ENCODE measurements at places on chromosomes 16 and 17. TPM values are rescaled to one million over a fixed set of nuclear protein-coding genes. Genes with fewer than 3 reads are reported as not detected.

The KRT31 gene
- total RNA-seq = not detected

- DNase-seq = no peak
Measured at GRCh38 chr16:73013974-73014373, 34.0 kb downstream of the ZFHX3 start.

DNA sequence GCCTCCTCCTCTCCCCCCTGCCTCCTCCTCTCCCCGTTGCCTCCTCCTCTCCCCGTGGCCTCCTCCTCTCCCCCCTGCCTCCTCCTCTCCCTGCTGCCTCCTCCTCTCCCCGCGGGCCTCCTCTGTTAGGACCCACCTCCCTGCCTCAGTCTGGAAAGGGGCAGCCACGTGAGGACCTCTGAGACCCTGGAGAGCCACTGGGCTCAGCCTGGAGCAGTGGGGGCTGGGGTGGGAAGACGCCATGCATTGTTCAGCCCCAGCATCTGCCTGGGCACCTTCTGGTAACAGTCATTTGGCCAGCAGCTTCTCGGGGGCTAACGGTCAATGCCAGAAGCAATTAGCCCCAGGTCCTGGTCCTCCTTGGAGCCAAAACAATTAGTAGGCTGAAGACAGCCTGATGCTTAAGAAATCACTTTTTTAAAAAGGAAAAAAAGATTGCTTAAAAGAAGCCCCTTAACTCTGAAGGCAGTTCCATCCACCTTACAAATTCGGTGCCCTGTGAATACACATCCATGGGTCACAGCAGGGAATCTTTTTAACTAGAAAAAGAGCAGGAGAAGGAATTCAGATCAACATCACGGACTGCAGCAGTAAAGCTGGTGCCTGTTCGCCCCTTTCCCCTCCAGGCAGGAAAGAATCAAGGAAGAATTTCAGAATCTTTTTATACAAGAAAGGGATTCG is 29.8 kb downstream of the NXN start:
- no peak for DNase-seq

DNA sequence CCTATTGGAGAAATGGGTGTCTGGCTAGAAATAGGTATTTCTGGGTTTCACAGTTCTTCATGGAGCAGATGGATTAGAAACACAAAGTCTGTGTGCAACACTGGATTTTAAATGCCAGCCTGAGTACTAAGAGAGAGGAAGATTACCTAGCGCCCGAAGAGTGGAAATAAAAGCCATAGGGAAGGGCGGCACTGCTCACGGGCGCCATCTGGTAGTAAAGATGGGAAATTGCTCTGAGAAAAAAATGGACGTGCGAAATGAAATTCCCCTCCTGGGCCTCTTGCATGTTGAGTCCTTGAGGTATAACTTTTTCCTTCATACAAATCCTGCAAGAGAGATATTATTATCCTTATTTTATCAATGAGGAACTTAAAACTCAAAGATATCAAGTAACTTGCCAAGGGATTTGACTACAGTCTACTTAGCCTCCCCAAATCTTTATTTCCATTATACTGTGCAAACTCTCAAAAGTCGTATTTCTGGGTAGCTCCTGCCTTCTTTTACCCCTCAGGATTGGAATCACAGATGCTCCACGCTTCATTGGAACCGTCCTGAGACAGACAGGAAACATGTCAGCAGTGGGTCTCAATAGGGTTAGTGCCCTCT is 72.8 kb downstream of the MMD start:
- no peak for DNase-seq

The C17orf75 gene
- total RNA-seq = 9.1 TPM

- no peak for DNase-seq
Measured at GRCh38 chr16:24580665-24581064, 41.3 kb downstream of the RBBP6 start.

DNA sequence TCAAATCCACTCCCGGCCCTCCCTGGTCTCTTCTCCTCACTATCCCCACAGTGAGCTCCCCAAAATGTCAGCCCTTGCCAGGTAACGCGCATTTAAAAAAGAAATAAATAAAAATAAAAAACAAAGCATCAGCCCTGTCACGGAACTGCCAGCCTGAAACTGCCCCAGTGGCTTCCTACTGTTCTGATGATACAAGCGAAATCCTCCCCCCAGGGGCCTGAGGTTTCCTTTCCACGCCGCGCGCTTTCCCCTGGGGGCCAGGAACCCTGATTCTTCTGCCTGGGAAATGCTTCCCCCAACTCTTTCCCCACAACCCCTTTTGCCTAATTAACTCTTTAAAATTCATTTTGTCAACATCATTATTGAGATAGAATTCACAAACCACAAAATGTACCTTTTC is 12.2 kb upstream of the RPH3AL start:
- DNase-seq = no peak

The PIRT gene
- total RNA-seq = 0.42 TPM

GRCh38 chr17:19833914-19834313 is 33.8 kb downstream of the ULK2 start:
- no peak for DNase-seq

DNA sequence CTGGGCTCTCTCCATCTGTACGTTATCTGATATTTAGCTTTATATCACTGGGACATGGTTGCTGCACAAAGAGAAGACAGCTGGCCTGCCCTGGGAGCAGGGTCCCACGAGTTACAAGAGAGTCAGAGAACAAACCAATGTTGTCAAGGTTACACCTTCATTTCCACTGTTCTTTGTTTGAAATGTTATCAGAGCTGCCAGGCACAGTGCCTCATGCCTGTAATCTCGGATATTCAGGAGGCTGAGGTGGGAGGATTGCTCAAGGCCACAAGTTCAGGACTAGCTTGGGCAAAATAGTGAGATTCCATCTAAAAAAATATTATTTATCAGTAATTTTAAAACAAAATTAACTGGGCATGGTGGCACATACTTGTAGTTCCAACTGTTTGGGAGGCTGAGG is 34.6 kb downstream of the ATP6V0A1 start:
- no peak for DNase-seq

GRCh38 chr17:58318627-58319172 is 9.9 kb downstream of the TSPOAP1 start:
- DNase-seq = no peak

DNA sequence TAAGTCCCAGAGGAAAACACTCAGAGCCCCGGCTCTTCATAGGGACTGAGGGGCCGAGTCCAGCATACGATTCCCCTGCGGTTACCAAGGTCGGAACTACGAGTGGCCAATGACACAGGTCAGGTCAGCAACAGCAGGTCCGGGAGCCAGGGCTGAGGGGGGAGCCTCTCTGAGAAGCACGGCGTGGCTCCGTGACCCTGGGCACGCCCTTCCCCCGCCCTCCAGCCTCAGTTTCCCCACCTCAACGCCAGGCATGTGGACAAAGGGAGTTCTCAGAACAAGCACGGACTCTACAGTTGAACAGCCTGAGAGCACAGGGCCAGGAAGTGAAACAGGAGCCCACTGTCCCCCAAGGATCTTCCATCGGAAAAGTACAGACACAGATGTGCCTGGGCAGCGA is 25.6 kb downstream of the TPSD1 start:
- no peak for DNase-seq

- DNase-seq = no peak
Measured at GRCh38 chr17:76611758-76612157, 26.1 kb upstream of the ST6GALNAC2 start.

The ICAM2 gene
- total RNA-seq = 60.2 TPM

- DNase-seq = no peak
Measured at GRCh38 chr17:81314398-81315081, 19.4 kb upstream of the SLC38A10 start.

GRCh38 chr17:27433521-27433920 is 22.7 kb upstream of the KSR1 start:
- DNase-seq = no peak

The SOX15 gene
- 7.5 TPM for total RNA-seq

DNA sequence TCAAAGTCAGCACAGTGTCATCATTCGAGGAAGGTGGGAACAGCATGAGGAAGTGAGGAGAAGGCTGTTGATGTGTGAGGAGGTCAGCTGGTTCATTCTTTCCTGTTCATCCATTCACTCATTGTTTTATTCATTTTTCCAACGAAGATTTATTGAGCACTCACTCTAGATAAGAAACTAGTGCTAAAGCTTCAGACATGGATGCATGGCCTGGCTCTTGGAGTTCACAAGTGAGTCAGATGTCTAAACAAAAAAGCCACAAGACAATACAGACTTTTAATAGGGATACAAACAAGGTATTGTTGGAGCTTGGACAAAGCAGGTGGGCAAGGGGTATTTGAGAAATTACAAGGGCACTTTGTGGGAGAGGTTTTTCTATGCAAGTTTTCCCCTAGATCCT is 31.3 kb upstream of the MPHOSPH6 start:
- DNase-seq = no peak

GRCh38 chr16:8845699-8846298 is 23.0 kb downstream of the CARHSP1 start:
- DNase-seq = no peak

- no peak for DNase-seq
Measured at GRCh38 chr16:30087181-30087898, 4.4 kb downstream of the TBX6 start.

GRCh38 chr17:52724578-52724977 is 566.1 kb upstream of the CA10 start:
- DNase-seq = no peak

The CLEC19A gene
- total RNA-seq = not detected

- DNase-seq = no peak
Measured at GRCh38 chr17:40633871-40634270, 13.7 kb downstream of the SMARCE1 start.

GRCh38 chr17:68674029-68674925 is 73.1 kb upstream of the FAM20A start:
- no peak for DNase-seq

GRCh38 chr16:80803339-80804055 is 901 bp downstream of the CDYL2 start:
- no peak for DNase-seq

GRCh38 chr17:35774499-35774898 is 13.8 kb downstream of the C17orf50 start:
- no peak for DNase-seq

The GDPD3 gene
- 0.66 TPM for total RNA-seq

The HIGD1B gene
- 5.4 TPM for total RNA-seq

DNA sequence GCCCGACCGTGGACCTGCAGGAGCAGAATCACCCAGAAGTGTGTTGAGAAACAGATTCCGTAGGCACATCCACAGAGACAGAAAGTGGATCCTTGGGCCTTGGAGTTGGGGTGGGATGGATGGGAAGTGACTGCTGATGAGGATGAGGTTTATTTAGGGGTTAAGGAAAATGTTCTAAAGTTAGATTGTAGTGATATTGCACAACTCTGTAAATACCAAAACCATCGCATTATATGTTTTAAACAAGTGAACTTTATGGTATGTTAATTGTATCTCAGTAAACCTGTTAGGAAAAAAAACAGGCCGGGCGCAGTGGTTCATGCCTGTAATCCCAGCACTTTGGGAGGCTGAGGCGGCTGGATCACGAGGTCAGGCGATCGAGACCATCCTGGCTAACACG is 3.6 kb downstream of the ENDOV start:
- no peak for DNase-seq

Data from esophagus muscularis mucosa (tissue), 4 donors.